Nephron progenitor cell (in vitro differentiated cells): ENCODE measurements at places on chromosomes 2 and 18.

DNA sequence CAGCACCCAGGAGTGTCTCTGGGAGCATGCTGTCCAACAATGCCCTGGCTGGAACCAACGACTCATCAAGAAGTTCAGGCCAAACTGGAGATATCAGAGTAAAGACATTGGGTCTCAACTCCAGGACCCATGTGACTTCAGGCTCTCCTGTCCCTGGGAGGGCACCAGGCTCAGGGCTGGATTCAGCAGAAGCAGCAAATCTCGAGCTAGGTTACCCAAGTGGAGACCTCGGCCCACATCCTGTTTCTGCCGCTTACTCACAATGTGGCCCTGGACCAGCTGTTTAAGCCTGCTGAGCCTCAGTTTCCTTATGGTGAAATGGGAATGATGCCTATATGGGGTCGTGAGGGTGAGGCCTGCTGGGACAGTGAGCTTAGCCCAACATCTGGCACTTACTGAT, 9.3 kb upstream of the OTOF start:
- no peak for DNase-seq

DNA sequence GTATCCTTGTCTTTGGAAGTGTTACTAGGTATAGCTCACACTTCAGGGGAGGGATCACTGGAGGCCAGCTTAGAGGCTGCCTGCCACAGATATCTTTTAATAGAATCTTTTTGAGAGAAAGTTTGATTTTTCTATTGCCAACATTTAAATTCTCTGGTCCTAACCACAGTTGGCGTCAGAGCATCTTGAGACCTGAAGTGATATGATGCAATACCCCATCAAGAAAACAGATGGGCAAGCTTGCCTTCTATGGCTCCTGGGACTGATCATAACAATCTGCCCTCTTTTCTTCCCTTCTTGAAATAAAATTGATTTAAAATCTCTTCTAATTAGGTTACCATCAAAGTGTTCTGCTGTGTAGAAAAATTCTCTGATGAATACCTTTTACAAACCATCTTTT, 105.5 kb upstream of the ACKR3 start:
- DNase-seq = no peak

DNA sequence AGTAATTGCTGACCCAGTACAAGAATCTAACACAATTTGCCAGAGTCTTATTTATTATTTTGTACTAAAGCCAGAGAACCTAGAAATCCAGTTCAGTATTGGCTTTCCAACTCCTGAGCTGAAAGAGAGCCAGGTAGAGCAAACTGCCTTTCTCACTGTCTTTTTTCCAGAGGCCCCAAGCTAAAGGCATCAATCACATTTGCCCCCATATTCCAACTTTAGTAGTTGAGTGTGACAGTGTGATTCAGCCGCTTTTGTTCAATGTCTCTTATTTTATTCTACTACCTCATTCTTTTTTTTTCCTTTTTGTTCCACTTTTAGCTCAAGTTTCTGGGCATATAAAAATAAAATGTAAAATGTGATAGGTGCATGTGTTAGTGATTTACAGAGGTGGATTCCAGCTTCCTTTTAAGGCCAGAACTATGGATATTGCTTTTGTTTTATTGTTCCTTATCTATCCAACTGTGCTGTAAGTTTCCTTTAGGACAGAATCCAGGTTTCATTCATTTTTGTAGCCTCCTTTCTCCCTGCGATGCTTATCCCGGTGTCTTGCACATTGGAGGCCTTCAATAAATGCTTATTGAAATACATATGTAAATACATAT, 153.0 kb downstream of the ZEB2 start:
- DNase-seq = no peak

GRCh38 chr2:175844169-175844568, 157.9 kb downstream of the LNPK start:
- DNase-seq = no peak

GRCh38 chr2:133838642-133839365, 270.5 kb upstream of the NCKAP5 start:
- no peak for DNase-seq

DNA sequence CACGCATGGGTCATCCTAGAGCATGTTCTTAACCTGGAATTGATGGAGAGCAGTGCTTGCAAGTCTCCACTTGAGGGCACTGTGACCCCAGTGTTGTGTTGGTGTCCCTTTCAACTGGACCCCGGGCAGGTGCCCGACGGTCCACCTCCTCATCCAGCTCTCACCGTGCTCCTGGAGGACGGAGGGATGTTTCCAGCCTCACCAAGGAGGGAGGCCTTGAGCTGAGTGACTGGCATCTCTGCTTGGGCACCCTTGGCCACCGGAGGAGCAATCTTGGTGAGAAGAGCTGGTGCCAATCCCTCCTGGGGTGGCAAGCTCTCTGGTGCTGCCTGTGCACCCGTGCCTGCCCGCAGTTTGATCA, 45.4 kb upstream of the ASB18 start:
- peak; percentile 65 for DNase-seq

- DNase-seq = no peak
Observed at GRCh38 chr2:120525056-120526046, 179.4 kb downstream of the INHBB start.

DNA sequence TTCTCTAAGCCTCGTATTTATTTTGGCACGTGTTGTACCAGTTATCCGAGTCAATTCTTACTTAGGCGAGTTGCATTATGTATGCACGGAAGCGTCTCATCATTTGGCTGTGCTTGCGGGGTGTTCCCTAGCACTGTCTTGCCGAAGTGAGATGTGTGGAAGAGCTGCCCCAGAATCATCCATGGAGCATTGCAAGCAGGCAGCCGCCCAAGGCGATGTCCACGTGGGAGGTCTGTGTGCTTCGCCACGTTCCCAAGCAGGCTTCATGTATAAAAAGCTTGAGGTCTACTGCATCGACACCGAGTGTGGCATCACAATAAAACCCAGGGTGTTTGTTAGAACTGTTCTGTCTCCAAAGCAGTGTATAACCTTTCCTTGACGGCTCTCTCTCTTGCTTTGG, 849.9 kb downstream of the DCDC2C start:
- no peak for DNase-seq

DNA sequence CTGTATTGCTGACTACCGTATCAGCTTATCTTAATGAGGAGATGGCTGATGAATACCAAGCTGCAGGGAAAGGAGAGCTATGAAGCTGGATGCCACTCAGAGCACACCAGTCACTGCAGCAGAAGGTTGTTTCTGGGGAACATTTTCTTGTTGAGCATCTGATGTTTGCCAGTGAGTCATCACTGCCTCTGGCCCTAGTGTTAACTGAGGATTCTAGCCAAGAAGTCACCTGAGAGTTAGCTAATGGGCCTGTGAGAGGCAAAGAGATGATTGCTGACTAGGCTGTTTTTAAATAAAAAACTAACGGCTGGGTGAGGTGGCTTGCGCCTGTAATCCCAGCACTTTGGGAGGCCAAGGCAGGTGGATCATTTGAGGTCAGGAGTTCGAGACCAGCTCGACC, 37.9 kb downstream of the CCDC150 start:
- DNase-seq = no peak

DNA sequence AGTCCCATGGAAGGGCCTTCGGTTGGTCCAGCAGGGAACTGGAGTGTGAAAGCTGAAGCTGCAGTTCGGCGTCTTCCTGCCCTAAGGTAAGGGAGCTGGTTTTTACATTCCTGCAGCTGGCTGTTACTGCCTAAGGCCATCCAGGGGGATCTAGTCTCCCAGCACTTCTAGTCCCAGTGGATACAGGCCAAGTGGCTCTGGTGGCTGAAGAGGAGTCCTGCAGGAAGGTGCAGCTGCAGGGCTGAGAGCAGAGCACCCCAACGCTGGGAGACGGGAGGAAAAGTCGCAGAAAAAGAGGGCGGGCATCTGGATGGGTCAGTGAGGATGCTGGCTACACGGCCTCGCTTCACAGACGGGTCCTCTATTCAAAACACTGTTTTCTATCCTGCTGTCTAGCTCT, 225.0 kb upstream of the HS6ST1 start:
- no peak for DNase-seq

- DNase-seq = no peak
Observed at GRCh38 chr2:98242003-98242402, 104.3 kb upstream of the CNGA3 start.

GRCh38 chr2:86143307-86143706, 37.3 kb downstream of the PTCD3 start:
- no peak for DNase-seq

DNA sequence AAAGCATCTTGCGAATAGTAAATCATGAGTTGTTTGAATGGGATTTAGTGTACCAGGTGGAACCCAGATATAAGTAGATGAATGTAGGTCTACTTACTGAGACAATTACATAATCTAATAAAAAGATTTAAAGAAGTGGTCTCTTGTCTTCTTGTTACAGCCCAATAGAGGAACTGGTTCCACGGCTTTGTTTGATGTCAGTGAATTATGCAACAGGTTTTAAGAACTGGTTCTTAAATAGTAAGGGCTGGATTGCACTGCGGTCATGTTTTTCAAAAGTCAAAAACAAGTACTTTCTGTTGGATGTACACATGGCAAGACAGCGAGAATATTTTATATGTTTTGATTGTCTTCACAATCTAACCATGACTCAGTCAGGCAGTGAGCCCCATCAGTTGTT, 15.4 kb upstream of the SLC9A2 start:
- no peak for DNase-seq

DNA sequence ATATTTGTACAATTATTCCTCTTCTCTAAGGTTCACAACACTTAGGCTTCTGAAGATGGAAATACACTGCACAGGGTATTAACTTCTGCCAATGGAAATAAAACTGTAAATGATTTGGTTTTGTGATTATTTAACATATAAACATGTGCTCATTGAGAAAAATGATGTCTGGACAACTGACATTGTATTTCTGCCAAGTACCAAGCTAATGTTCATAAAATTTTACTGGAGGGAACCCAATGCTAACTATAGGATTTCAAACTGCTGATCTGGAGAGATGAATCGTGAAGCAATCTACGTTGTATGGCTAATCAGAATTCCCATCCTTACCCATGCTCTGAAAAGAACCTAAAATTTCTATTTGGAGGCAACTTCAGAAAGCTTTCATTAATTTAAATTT, 279.7 kb downstream of the NRXN1 start:
- no peak for DNase-seq

DNA sequence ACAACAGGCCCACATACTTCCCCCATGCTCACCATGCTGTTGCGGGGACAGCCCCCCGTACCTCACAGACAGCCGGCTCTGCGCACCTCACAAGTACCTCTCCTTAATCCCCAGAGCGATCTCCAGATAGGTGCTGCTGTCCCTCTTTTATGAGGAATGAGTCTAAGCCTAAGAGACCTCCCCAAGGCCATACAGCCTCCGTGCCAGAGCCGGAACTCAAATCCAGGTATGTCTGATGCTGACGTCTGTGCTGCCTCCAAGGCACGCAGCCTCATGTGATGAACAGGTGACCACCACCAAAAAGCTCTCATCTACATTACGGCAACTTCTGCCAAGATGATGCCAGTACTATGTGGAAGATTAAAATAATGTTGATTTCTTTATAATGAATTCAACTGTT, 85.2 kb downstream of the EIPR1 start:
- DNase-seq = no peak
